NCI-H2081 (cell line): ENCODE measurements at places on chromosomes 6 and 20.

GRCh38 chr20:63196768-63197470 lies 19.0 kb downstream of the YTHDF1 start:
- DNase-seq = no peak

DNA sequence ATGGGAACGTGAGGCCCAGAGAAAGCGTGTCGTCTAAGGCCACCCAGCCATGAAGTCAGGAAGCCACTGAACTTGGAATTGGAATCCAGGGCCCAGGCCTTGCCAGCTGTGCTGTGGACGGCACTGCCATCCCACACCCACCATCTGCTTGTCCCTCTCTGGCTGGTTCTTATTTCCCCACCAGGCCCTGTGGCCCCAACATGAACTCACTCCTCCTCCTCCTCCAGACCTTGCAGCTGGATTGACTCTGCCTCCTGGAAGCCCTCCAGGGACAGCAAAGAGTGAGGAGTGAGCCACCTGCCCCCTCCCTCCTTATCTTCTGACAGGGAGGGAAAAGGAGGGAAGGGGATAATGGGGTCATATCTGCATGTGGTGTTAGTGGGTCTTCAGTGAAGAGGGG lies 16.0 kb upstream of the IP6K3 start:
- DNase-seq = no peak

DNA sequence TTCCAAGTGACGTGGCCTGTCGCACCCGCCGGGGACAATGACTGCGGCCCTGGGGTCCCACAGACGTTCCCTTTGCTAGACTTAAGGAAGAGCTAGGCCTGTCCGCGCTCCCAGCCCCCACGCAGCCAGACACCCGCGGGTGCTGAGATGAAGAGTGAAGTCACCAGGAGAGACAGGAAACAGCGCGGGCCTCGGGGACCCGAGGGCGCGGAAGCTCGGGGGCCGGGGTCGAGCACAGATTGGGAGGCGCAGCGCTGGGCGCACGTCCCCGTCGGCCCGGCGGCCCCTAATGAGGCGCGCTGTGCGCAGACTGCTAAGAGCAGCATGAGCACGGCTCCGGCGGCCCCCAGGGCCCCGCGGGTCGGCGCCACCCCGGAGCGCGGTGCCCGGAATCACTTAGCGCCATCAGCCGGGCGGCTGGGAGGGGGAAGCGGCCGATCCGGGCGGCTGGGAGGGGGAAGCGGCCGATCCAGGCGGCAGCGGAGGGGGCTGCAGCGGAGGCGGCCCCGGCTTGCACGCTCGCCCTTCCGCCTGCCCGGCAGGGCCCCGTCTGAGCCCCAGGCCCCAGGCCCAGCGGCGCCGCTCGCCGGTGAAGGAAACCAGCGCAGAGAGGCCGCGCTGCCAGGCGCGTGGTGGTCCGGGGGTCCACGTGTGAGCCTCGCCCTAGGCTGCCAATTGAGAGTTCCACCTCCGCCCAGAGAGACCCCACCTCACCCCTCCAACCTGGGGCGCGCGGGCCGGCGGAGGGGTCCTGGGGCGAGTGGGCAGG lies 8.3 kb upstream of the AVP start:
- no peak for DNase-seq

- DNase-seq = no peak
Measured at GRCh38 chr6:39929733-39930461, 4.4 kb downstream of the MOCS1 start.

- DNase-seq = no peak
Measured at GRCh38 chr20:50930139-50930975, 880 bp downstream of the ADNP start.

- no peak for DNase-seq
Measured at GRCh38 chr20:59484228-59484627, 120.1 kb upstream of the PHACTR3 start.

GRCh38 chr6:18021166-18021850 lies 33.9 kb upstream of the KIF13A start:
- DNase-seq = no peak

DNA sequence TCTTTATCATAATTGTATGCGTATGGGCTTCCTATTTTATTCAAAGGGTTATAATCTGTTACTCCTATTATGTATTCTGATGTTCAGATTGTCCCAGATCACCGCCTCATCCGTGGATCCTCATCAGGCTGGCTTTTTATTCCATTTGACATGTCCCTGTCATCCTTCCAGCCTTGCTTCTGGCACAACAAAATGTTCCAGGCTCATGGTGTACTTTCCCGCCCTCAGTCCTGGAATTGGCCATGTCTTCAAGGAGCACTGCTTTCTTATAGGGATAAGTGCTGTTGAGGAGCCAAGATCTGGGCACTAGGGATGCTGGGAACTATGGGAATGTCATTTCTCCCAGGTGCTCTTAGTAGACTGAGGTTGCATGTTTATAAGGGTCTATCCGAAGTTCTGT lies 207.8 kb downstream of the JARID2 start:
- DNase-seq = no peak

GRCh38 chr20:36238760-36239159 lies 2.5 kb downstream of the AAR2 start:
- DNase-seq = no peak

GRCh38 chr6:51706086-51706485 lies 381.3 kb downstream of the PKHD1 start:
- DNase-seq = no peak

DNA sequence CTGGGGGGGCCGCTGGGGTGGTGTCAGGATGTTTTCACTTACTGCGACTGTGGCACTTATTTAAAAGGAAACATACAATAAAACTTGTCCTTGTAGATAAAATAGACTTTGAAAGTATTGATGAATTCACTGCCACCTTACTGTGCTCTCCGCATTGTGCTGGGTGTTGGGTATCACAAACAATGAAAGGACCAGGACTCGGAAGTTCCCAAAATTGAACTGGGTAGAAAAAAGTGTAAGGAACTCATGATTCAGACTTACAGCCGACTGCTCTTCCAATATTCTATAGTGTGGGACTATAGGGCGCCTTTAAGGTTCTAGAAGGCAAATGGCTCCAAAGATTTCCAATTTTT lies 32.1 kb upstream of the ID4 start:
- DNase-seq = no peak

DNA sequence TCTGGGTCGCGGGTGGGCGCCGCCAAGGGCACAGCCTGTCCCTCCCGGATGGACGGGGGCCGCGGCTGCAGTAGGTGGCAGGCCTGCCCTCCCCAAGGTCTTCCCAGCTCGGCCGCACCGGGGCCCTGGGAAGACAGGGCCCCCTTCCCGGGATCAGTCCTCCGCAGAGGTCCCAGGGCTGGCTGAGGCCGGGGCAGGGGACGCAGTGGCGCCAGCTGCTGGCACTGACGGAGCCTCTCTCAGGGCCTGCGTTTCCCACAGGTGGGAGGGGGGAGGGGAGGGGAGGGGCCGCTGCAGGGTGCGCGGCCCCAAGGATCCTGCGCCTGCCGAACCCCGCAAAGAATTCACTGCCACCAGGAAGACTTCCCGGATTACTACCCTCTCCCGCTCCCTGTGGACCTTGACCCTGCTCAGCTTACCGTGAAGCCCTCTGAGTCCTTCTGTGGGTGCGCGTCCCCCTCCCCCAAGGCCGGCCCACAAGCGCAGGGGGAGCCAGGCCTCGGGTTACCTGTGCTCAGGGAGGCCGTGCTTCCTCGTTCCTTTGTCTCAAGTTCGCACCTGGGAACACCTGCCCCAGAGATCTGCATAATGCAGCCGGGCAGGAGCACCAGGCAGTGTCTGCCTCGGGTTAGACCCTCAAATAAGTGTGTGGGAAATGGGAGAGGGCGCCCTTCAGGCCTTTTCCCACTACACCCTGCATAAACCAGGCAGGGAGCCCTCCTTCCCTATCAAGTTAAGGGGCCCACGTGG lies 5.1 kb downstream of the LZTS3 start:
- no peak for DNase-seq

- no peak for DNase-seq
Measured at GRCh38 chr6:157767775-157768156, 55.3 kb upstream of the SNX9 start.

DNA sequence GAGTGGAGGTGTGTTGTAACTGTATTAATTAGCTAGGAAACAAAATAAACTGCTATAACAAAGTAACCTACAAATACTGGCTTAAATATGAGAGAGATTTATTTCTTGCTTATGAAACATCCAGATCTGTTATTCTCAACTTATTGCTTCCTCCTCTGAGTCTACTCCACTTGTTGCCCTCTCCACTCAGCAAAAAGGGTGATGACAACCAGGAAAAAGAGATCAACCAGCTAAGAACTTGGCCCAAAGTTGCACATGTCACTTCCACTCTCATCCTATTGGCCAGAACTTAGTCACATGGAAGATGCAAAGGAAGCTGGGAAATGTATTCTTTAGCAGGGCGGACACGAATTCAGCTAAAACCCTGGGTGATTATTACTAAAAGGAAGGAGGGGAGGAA lies 5.2 kb upstream of the TP53RK start:
- no peak for DNase-seq
